ENCODE measurements at places on chromosomes 7 and 10. TPM values are rescaled to one million over a fixed set of nuclear protein-coding genes. Genes with fewer than 3 reads are reported as not detected.

The C10orf62 gene
- total RNA-seq = 1.0 TPM

The SLC29A4 gene
- total RNA-seq = 6.0 TPM

The LMBR1 gene
- total RNA-seq = 51.4 TPM

The LRRC61 gene
- total RNA-seq = 11.7 TPM

The GATA3 gene
- total RNA-seq = 1.5 TPM

The ANKRD61 gene
- not detected for total RNA-seq

The NODAL gene
- 0.12 TPM for total RNA-seq

The SUN3 gene
- total RNA-seq = not detected

The VAX1 gene
- not detected for total RNA-seq

The BPGM gene
- total RNA-seq = 12.7 TPM

The HOXA10 gene
- total RNA-seq = 0.12 TPM

The PSTK gene
- 9.4 TPM for total RNA-seq

The MYPN gene
- total RNA-seq = not detected

DNA sequence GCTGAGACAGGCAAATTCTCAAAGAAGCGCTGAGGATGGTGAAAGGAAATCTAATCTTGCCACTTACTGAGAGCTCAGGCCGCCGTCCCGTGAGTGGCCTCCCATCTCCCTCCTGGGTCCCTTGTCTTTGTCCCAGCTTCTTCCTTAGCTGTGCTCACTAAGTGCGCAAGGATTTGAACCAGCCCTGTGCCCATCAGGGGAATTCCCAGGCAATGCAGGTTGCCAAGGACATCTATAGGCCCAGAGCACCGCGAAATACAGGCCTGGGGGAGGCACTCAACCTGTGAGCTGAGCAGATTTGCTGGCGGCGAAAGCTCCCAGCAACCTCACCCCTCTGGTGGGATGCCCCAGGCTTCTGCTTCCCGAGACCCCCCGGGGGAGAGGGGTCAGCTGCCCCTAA lies 64.8 kb downstream of the OAT start:
- no peak for DNase-seq

- DNase-seq = no peak
Measured at GRCh38 chr7:82247814-82248433, 195.7 kb downstream of the CACNA2D1 start.

DNA sequence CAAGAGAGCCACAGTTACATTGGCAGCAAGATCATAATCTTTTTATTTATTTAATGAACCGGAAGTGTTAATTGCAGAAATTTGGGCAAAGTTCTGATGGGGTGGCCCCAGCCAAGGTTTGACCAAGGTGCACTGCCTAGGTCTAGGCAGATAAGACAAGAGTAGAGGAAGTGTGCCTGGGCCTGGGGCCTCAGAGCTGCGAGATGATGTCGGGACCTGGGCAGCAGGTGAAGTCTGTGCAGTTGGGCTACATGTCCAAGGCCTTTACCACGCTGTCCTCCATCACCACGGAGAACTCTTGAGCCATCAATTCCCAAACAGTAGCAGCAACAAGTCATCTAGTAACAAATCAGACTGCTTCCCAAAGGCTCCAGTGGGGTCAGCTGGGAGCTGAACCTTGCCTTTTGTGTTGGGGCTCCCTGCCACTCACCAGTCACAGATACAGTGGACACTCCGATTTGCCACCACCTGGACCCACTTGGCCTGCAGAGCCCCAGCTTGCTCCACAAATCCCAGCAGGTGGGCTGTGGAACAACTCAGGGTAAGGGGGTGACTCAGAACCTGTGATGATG lies 52.5 kb upstream of the COMTD1 start:
- no peak for DNase-seq

DNA sequence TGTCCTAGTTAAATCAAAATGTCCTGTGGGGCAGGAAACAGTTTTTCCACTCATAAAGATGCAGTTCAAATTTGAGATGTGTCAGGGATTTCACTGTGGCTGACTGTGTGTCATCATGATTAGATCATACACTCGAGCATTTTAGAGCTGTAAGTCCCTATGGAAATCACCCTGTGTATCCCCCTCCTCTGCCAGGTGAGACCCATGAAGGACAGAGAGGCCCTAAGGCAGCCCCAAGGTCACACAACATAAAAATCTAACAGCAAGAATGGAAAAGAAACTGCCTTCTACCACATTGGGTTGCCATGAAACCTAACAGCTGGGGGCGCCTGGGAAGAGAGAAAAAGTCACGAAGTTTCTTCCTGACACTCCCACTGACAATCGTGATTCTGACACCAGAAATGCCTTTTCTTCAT lies 135.8 kb downstream of the KCNMA1 start:
- DNase-seq = no peak

DNA sequence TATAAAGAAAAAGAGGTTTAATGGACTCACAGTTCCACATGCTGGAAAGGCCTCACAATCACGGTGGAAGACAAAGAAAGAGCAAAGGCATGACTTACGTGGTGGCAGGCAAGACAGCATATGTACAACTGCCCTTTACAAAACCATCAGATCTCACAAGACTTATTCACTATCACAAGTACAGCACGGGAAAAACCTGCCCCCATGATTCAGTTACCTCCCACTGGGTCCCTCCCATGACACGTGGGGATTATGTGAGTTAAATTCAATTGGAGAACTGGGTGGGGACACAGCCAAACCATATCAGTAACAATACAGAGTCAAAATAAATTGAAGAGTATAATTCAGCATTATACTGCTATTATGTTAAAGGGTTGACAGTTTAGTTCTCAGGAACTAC lies 37.8 kb downstream of the RNLS start:
- no peak for DNase-seq

DNA sequence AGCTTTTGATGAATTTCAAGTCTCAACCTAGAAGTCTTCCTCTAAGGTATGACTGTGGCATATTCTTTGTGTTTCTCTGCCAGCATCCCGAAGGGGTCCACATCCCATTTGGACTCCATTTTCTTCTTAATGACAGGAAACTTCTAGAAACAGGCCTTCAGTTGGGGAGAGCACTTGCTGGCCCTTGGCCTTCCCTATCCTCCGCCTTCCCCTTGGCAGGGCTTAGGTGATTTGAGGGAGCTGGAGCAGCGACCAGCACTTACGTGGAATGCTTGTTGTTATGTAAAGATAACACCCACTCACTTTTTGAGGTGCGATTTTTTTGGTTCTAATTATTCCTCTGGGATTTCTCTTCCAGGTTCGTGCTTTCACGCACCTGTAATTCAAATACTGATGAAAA lies 42.9 kb upstream of the ZNF716 start:
- DNase-seq = peak; percentile 4

GRCh38 chr10:6346631-6347030 lies 143.9 kb downstream of the PFKFB3 start:
- no peak for DNase-seq

DNA sequence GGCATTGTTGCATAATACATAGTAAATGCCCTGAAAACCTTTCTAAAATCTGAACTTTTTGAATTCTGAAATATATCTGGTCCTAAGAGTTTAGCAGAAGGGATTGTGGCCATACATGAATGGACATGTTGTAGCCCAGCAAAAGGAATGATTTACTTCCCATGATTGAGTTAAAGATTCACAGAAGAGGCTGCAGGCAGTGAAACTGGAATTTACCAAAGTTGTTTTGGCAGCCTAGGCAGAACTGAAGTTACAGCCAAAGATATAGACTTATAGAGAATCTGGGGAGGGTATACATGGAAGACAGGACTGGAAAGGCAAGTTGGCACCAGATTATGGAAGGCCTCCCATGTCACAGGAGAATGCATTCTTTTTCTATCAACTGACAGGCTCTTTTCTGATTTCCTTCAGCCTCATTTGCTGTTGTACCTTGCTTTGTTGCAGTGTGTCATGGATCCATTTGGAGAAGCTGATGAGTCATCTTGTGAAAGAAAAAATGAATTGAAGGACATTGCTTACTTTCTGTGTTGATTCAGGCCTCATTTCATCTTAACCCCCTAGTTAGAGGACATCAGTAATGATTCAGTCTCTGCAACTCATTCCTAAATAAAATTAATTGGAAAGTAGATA lies 356.2 kb upstream of the LRGUK start:
- DNase-seq = no peak

GRCh38 chr7:102072003-102072402 lies 214.7 kb upstream of the SH2B2 start:
- DNase-seq = no peak

DNA sequence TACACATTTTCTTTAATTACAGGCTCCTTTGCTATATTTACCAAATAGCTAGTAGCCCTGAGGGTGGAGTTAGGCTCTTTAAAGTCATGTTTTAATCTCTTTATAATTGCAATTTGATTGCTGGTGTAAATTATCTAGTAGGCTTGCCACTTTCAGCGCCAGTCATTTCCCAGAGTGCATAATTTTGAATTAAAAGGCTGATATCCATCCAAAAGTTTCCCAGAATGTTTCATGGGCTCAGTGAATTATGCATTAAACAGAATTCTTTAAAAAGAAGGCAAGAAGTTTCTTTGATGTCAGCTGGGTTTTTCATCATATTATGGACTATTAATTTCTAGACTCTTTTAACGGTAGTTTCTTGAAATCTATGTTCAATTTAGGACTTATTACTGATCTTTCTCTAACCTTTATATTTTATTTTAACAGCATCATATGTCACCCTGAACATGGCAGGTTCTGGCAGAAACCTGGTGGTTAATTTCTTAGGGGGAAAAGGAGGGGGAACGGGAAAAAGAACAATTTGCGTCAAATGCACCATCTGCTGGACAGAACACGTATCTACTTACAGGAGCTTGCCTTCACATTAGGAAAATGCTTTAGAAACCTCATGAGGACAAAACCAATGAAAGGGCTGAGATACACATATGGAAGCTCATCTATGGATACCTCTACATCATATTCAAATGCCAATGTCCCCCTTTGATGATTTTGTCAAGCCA lies 171.1 kb downstream of the GRM3 start:
- no peak for DNase-seq

DNA sequence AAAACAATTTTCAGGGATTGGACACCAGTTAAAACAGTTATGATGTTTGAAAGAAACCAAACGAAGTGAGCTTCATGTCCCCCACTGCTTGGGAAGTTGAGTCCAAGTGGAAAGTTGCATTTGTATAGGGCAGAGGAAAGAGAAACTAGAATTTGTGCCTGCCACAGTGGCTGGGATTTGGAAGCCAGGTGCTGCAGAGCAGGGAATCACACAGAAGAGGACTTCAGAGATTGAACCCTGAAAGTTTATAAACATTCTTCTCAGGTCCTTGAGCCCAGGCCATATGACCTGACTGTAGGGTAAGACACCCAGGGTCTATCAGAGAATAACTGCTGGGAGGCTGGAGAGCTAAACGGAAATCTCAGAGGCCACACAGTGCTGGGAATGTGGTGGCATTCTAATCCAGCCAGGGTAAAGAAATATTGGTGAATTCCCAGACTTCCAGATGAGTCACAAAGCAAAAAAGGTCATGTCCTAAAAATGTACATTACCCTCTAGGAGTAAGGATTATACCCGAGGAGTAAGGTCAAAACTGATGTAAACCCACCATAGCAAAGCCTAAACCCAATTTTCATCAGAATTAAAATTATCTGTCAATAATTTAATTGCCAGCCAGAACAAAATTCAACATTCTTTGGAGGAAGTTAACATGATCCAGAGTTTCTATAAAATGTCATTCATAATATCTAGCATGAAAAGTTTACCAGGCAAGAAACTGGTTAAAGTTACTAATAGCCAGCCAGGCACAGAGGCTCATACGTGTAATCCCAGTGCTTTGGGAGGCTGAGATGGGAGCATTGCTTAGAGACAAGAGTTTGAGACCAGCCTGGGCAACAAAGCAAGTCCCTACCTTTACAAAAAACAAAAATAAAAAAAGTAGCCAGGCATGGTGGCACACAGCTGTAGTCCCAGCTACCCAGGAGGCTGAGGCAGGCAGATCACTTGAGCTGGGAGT lies 31.2 kb downstream of the TOMM7 start:
- no peak for DNase-seq

DNA sequence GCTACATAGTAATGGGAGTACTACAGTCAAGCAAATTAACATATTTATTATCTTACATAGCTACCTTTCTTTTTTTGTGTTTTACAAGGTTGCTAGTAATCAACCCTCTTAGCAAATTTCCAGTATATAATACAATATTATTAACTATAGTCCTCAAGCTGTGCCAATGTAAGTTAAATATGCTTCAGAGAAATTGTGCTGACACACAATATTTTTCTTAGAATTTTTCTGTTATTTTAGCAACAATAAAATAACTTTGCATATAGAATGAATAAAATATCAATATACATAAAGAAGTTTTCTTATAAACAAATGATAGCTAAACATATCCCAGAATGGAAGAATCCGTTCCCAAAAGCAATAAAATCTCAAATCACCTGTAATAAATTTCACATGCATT lies 1605.1 kb downstream of the REEP3 start:
- no peak for DNase-seq

- DNase-seq = no peak
Measured at GRCh38 chr7:92460510-92460909, 13.2 kb downstream of the GATAD1 start.

DNA sequence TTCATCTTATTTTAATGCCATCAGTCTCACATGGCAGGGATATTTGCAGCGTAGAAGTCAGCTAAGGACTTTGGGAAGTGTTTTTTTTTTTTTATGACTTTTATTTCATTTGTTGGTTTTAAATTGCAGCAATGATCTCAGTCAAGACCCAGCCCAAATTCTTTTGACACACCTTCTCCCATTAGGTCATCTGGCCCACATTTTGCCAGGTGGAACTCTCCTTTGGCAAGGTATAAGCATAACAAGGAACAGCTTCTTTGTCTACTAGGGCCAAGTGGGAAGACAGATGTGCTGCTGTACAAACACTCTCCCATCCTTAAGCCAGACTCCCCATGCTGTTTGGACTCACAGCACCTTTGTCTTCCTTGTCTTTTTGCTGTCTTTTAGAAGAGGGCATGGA lies 41.8 kb downstream of the PLEKHA8 start:
- DNase-seq = no peak

GRCh38 chr7:29122081-29122480 lies 24.3 kb downstream of the CPVL start:
- DNase-seq = no peak

GRCh38 chr7:108413782-108414492 lies 42.3 kb downstream of the NRCAM start:
- no peak for DNase-seq

- no peak for DNase-seq
Measured at GRCh38 chr10:46545861-46546590, 10.4 kb downstream of the GPRIN2 start.

- DNase-seq = no peak
Measured at GRCh38 chr7:43490016-43490415, 92.9 kb upstream of the STK17A start.

DNA sequence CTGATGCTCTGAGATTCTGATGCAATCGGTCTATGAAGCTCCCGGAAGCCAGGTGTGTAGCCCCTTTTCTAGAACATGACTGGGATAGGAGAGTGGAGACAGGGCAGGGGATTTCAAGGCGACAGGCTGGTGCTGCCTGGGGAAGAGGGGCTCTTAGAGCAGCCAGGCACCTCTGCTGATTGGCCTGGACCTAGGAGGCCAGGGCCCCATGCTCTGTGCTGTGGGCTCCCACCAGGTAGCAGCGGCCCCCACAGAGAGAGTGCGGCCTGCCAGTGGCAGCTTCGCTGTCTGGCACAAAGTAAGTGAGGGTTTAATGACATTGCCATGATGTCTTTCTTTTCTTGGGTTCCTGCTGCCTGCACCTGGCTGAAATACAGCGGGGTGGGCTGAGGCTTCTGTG lies 99.4 kb upstream of the PODXL start:
- DNase-seq = no peak
